MV-4-11 (cell line): ENCODE measurements at places on chromosomes 12 and 14.

- DNase-seq = peak; percentile 48
Observed at GRCh38 chr12:124759841-124760503, 103.7 kb downstream of the SCARB1 start.

DNA sequence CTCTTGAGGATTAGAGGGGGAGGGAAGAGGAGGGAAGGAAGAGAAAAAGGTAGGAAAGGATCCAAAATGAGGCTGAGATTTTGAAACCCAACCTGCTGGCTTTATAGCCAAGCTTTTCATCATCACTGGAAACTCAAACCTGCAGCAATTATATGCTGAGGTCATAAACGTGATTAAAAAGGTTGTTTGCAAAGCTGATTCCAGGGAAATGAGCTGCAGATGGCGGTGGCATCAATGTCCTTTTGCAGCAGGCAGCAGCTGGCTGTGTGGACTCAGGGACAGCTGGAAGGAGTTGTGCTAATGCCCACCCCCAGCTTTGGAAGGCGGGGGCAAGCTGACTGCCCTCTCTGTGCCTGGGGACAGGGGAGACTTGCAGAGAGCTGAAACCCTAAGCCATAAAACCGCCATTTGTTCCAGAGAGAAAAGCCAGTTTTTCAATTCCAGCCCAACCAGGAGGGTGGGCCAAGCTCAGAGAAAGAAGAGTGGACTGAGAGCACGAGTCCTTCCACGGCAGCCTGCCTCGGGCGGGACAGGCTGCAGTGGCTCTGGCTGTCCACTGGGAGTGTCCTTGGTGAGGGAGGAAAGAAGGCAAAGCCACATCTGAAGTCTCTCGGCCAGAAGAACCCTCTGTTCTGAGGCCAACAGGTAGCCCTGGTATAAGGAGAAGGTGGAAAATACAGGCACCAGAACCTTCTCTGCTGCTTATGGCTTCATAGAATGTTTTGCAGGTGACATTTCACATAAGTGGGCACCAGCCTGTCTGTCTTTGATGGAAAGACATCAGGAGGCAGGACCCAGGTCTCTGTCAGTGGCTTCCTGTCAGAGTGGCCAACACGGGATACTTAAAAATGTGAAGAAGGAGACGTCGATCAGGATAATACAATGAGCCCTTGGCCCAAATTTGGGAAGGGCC lies 90.7 kb downstream of the SINHCAF start:
- no peak for DNase-seq

GRCh38 chr12:106645074-106645421 lies 62.2 kb downstream of the RFX4 start:
- no peak for DNase-seq

DNA sequence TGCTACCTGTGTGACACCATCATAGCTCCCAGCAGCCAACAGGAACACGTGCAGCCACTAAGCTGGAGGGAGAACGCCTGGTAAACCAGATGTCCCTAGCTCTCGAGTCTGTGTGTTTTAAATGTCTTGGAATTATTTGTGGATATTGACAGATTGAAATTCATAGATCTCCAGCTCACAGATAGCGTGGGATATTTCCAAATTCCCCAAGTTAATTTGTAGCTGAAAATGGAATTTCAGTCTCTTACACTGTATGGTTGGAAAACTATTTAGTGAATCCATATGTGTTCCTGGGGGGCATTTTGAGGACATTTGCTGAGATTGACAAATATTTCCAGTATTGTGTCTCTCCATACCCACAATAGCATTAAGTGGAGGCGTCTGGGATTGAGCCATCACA lies 618.6 kb upstream of the TMEM132C start:
- no peak for DNase-seq

DNA sequence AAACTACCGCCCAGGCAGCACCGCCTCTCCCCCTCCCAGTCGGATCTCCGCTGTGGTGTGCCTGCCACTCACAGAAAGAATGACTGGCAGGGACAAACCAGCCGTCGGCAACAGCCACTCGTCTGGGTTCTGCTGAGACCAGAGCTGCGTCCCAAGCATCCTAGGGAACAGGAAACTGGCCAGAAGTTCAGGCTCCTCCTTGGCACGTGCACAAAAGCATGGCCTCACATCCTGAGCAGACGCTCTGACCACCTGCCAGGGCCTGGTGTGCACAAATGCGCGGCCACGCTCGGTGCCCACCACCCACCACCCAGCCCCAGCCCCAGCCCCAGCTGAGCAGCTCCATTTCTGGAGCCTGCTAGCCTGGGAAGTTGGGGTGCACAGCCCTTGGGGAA lies 214.8 kb downstream of the DPF3 start:
- DNase-seq = no peak

GRCh38 chr12:6382371-6382770 lies 1.6 kb upstream of the LTBR start:
- no peak for DNase-seq

DNA sequence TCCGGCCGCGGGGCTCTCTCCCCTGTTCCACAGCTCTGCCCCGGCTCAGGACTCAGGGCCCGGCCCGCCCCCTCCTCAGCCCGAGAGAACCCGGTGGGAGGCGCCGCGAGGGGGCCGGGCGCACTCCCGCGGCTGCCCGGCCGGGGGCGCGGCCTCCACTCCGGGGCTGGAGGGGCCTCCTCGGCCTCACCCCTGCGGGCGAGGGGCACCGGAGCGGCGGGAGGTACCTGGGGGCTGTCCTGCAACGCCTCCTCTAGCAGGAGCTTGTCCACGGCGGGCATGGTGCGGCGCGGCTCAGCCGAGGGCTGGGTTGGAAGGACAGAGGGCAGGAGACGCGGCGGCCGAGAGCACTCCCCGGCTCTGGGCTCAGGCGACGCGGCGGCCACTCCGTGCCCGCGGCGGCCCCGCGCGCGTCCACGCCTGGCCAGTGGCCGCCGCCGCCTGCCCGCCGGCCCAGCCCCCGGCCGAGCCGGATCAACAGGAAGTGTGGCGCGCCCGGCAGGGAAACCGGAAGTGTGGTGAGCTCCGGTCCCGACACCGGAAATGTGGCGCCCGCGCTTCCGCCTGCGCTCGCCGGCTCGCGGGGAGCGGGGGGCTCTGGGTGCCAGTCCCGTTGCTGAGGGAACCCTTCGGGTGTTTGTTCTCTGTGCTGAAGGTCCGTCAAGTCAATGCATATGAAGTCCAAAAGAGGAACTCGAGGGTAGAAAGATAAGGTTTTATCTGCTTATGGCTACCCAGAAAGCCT lies at the start of gene APPL2:
APPL2 (minus strand) TSS at position 443 of the 745 bp plus-strand sequence; CDS start at position 281, 162 bp downstream.
- peak; percentile 73 for DNase-seq

GRCh38 chr12:117098361-117099217 lies 627 bp downstream of the TESC start:
- no peak for DNase-seq

DNA sequence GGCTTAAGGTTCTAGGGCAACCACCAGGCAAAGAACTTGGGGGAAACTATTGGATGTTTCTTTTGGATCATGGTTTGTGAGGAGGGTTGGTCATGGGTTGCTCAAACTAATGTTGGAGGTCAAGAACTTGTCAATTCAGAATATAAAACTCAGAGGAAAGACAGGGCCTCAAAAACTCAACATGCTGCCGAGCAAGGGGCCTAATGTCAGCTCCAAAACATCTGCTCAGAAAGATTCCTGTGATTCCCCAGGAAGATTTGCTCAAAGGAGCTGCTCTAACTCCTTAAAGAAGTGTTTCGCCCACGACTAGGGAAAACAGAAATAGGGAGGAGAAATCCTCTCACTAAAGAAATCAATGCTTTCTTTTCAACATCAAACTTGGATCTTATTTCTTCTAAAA lies 3.7 kb upstream of the IGF1 start:
- no peak for DNase-seq
